Forelimb muscle (tissue), 1 donor: ENCODE measurements at places on chromosomes 1 and 21. TPM values are rescaled to one million over a fixed set of nuclear protein-coding genes. Genes with fewer than 3 reads are reported as not detected.

GRCh38 chr1:221174330-221174993 is 295.2 kb downstream of the HLX start:
- DNase-seq = no peak

DNA sequence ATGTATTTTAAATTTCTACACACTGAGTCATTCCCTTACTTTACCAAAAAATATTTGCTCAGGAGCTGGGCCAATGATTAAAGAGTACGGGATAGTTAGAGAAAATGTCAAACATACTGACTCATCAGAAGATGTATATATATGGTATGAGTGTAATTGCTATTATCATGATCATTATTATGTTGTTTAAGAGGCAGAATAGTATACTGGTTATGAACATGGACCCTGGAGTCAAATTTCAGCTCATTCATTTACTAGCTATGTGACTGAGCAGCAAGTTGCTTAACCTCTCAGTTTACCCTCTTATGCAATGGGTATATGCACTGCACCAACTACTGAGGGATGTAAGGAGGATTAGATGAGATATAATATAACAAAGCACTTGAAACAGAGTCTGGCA is 41.2 kb upstream of the USH2A start:
- no peak for DNase-seq

DNA sequence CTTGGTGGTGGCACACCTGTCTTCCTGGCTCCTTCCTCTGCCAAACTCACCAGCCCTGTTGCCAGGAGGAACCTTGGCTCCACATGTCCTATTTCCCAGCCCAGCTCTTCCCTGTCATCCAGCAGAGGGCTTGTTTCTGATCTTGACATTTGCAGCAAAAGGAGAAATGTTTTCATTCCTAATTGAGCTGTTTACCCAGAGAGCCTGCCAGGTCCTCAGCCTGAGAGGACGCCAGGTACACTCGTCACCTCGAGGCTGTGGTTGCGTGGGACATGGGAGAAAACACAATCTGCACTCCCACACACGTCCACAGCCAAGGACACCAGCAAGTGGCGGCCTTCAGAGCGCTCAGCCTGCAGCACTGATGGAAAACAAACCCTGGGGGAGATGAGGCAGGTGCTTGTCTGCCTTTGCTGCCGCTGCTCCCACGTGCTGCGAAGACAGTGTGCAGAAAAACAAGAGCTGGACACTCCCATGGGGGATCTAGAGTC is 132.8 kb upstream of the CD34 start:
- no peak for DNase-seq

The ERG gene
- polyA plus RNA-seq = 16.4 TPM

DNA sequence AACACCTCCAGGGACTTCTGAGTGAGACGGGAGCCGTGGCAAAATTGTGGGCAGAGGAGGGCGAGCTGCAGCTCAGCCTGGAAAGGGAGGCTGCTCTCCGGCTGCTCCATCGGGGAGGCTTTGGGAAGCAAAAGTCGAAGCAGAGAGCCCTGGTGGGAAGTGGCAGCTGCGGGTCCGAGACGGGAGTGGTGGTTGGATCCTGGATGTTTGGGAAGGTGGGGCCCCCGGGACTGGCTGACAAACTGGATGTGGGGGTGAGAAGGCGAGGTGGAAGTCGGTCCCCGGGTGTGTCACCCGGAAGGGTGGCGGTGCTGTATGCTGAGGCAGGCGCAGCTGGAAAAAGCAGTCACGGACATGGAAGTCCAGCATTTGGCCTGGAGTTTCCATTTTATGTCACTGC is 52.1 kb downstream of the KCNAB2 start:
- DNase-seq = no peak
